Fibroblast of skin of back (primary cell): ENCODE measurements at places on chromosomes 6 and 20.
A peak's percentile ranks its signal among the peaks of the same experiment; 100 is the strongest.

DNA sequence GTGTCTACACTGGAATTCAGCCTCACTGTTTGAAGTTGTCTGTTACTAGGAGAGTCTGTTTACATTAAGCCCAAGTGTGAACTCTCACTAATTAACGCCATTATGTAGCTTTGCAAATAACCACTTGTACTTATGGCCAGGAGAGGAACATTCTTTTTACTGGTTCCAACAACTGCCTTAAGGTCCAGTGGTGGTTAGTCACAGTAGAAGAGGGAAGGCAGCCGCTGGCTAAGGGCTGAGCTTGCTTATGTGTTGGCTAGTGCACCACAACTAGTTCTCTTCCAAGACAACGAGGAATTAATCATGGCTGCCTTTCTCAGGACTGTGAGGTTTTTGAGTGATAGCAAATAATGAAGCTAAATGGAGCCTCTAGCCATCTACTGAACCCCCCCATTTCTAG lies 14.9 kb upstream of the SLC22A23 start:
- DNase-seq: no peak

DNA sequence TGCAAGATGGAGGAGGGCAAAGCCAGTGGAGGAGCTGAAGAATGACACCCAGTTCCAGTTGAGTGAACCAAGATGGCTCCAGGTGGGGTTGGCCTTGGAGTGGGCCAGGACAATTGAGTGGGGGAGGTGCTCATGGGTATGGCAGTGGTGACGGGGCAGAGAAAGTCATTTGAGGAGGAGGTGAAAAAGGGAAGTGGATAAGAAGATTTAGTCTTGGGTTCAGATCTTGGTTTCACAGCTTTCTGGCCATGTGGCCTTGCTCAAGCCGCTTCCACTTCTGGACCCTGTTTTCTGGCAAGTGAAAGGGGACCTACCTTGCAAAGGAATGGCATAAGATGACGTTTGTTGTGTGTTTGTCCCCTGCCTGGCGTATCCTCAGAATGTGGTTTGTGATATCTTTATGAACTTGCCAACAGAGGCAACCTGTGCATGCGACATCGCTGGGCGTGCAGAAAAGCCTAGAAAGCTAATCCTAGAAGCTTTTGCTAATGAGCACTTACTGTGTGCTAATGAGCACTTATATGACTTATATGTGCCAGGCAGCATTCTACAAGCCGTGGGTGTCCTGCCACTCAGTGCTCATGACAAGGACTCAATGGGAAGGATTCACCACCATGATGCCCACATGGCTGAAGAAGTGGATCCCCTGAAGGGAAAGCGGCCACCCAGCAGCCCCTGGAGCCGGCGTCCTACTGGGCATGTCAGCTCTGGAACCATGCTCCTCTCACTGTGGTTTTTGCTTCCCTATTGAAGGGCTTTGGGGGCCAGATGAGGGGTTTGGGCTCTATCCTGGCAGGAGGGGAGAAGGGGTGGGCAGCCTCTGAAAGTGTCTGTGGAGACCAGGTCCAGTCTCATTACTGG lies 23.6 kb upstream of the STX16 start:
- DNase-seq: no peak

- no peak for DNase-seq
These were observed 297.2 kb upstream of the JARID2 start for GRCh38 chr6:14948586-14949245.

- DNase-seq: peak; percentile 31
These were observed 254.3 kb downstream of the BTBD3 start for GRCh38 chr20:12171923-12172524.

- DNase-seq: no peak
These were observed 79.8 kb downstream of the SULF2 start for GRCh38 chr20:47705497-47705856.

- peak; percentile 84 for DNase-seq
These were observed 106.4 kb downstream of the PPP1R14C start for GRCh38 chr6:150249261-150249660.

GRCh38 chr6:157535340-157536222 lies 154.6 kb downstream of the ZDHHC14 start:
- DNase-seq: peak; percentile 16
